ENCODE measurements at places on chromosomes 13 and 19.

GRCh38 chr19:2254064-2254872 is 1.9 kb downstream of the JSRP1 start:
- DNase-seq: peak; percentile 78

DNA sequence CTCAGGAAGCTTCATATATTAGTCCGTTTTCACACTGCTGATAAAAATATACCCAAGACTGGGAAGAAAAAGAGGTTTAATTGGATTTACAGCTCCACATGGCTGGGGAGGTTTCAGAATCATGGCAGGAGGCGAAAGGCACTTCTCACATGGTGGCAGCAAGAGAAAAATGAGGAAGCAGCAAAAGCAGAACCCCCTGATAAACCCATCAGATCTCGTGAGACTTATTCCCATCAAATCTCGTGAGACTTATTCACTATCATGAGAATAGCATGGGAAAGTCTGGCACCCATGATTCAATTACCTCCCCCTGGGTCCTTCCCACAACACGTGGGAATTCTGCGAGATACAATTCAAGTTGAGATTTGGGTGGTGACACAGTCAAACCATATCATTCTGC is 23.1 kb downstream of the FLT3 start:
- DNase-seq: no peak

DNA sequence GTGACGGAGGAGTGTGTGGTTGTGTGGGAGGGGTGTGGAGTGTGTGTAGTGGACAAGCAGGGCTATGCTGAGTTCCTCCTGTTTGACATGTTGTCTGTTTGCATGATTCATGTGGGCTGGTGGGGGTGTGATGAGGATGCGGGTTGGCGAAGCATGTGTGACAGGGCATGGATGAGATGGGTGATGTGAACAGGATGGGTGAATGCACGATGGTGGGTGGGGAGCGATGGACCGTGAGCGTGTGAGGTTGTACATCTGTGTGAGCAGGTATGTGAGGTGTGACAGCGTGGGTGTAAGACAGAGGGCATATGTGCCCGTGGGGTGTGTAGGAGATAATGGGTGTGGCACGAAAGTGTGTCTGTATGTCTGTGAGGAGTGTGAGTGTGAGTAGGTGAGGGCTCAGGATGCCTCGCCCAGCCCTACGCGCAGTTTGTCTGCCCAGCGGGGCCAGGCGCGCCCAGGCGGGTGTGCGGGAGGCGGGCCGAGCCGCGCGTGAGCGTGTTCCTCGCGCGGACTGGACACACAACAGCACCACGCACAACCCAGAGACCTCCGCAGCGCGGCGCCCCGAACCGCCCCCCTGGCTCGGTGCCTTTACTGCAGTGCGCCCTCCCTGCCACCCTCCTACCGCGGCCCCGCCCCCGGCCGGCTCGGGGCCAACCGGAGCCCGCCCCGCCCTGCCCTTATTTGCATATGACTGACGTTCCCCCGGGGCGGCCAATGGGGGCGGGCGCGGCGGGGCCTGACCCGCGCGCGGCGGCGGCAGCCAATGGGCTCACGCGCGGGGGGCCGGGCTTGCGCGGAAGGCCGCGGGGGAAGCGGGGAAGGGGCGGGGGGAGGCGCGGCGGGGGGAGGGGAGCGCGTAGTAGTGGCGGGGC is 14.4 kb downstream of the CIC start:
- peak; percentile 99 for DNase-seq

DNA sequence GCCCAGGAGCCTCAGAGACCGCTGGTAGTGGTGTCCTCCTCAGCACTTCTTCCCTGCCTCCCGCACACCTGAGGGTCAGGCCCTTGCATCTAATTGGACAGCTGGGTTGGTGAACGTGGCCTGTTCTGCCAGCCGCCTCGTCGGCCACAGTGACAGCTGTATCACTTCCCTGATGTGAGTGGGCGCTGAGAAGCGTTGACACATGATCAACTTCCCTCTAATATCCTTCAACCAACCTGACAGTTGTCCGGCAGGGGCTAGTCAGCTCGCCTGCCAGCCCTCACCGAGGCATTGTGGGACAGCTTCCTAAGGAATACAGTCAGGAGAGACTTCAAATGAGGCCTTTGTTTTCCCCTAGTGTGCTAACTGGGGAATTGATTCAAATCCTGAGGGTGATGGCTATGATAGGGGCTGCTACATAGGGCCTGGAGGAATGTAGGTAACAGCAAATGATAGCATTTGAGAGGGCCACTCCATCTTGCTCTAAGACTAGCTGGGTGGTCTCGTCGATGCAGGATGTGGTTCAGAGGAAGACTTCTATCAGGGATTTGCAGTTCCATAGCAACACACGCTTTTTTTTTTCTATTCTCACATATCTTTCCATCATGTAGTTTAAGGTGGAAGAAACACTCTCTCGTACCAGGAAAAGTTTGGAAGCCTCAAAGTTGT is 230.8 kb downstream of the TSHZ3 start:
- DNase-seq: no peak

- DNase-seq: no peak
These were observed 483.0 kb downstream of the DCT start for GRCh38 chr13:93996481-93996880.

- peak; percentile 87 for DNase-seq
These were observed at the start of gene SACS for GRCh38 chr13:23433171-23434153. Gene SACS, minus strand, starts transcription at chr13:23433702. Its CDS starts 22,463 bp downstream, at chr13:23411239.

DNA sequence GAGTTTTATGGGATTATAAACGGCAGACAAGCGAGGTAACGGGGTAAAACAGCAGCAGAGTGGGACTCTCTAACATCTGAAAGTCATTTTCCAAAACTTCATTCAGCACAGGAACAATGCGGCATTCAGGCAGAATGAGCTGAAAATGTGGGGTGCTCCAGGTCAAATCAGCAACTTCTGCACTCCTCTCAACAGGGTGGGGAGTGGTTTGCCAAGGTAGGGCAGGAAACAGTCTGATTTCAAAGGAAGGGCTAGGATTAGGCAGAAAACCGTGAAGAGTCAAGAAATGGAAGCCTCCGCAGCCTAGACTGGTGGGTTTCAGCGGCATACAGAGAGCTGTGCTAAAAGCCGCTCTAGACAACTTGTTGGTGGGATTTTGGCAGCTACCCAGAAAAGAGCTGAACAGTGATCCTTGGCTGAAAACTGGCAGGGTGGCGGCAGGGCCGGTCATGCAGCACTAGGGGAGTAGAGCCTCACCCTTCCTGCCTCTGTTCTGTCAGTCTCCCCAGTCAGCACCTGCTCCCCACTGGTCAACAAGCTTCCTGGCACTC is 154.2 kb upstream of the KLF12 start:
- DNase-seq: peak; percentile 47

DNA sequence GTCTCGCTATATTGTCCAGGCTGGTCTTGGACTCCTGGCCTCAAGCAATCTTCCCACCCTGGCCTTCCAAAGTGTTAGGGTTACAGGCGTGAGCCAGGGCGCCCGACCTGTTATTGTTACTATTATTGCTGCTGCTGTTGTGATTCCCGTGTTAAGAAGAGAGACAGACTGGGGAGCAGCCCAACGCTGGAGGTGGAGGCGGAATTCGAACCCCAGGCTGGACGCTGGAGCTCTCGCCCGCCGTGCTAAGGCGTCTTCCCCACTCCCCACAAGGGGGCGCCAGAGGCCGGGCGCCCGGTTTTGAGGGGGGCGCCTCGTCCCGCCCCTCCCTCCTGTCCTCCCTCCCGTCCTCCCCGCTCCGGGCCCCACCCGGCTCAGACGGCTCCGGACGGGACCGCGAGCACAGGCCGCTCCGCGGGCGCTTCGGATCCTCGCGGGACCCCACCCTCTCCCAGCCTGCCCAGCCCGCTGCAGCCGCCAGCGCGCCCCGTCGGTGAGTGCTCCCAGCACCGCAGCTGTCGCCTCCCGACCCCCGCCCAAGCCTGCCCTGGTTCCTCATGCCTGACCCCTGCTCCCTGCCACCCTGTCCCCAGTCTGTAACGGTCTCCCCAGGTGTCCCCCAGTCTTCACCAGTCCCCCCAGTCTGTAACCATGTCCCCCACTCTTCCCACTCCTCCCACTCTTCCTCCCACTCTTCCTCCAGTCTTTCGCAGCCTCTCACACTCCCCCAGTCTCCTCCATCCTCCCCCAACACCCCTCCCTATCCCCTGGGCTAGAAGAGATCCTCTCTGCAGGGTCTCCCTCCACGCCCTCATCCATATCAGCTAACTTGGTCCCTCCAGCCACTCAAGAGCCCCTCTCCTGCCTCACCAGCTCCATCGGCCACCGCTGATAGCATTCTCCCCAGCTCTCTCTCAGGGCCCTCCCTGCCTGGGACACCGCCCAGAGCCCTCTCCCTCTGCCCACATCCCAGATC is at the start of gene EHD2:
Gene EHD2, plus strand, starts transcription at position 377 of the 976 bp plus-strand sequence. CDS start 3,191 bp downstream, outside the sequence.
- peak; percentile 89 for DNase-seq

GRCh38 chr13:25927363-25927762 is 124.5 kb downstream of the SHISA2 start:
- no peak for DNase-seq

DNA sequence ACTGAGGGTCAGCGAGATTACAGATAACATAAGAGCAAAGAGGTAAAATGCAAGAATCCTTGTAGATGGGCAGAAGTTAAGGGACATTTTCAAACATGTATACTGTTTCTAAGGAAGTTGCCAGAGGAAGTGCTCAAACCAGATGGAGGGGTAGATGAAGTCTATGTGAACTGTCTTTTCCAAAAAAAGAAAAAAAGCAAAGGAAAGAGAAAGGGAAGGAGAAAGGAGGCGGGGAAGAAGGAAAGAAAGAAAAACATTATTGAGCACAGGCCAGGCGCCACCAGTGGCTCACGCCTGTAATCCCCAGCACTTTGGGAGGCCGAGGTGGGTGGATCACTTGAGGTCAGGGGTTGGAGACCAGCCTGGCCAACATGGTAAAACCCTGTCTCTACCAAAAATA is 5.3 kb downstream of the DMAC2 start:
- no peak for DNase-seq

- no peak for DNase-seq
These were observed 7.6 kb downstream of the CEBPG start for GRCh38 chr19:33381101-33381500.

DNA sequence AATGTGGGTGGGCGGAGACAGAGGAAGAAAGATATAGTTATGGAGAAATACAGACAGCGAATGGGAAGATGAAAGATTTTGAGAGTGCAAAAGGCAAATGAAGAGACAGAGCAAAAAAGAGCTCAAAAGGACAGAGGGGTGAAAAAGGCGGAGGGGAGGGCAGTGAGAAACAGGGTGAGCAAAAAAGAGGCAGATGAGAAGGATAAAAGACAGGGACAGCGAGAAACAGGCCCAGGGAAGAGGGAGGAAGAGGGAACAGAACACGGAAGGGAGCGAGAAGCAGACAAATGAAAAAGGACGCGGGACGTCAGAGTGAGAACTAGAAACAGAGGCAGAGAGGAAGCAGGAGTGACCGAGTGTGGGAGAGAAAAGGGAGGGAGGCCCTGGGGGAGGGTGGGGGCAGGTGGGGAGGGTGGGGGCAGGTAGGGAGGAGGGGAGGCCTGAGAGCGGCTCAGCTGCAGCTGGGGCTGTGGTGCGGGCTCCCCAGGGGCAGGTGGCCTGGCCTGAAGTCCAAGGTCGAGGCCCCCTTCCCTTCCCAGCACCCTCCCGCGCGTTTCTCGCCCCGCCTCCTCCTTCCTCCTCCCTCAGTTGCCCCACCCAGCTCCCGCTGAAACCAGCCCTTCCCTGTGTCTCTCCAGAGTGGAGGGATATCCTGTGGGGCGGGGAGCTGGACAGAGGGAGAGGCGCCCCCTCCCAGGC is 2.9 kb downstream of the KLK1 start:
- DNase-seq: no peak

GRCh38 chr13:27006519-27007161 is 165.0 kb downstream of the USP12 start:
- DNase-seq: peak; percentile 61

DNA sequence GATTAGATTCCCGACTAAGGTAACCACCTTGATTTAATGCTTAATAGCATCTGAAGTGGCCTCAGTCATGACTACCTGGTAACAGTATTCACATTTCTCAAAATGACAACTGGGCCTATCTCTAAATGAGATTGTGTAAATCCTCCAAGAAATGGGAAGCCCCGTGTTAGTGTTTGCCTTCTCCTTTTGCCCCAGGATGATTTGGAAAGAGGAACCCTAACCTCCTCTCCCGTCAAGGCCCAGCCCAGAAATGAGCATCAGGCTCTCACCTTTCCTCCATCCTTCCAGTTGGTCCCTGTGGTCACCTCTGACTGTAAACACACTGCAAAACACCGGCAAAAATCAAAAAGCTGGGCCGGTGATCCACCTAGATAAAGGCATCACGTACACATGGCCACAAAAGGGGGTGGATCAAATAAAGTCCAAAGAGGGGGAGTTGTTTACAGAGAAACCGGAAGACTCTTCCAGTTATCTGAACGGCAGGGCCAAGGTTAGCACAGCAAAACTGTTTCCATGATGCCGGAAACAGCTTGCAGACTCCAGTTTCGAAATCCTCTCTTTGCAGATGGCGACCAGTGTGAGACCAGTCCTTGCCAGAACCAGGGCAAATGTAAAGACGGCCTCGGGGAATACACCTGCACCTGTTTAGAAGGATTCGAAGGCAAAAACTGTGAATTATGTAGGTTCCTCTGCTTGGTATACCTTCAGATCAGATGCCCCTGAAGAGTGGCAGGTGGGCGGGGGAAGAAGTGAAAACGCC is 16.4 kb downstream of the F10 start:
- no peak for DNase-seq

GRCh38 chr19:42154471-42155323 is 22.5 kb upstream of the POU2F2 start:
- no peak for DNase-seq

DNA sequence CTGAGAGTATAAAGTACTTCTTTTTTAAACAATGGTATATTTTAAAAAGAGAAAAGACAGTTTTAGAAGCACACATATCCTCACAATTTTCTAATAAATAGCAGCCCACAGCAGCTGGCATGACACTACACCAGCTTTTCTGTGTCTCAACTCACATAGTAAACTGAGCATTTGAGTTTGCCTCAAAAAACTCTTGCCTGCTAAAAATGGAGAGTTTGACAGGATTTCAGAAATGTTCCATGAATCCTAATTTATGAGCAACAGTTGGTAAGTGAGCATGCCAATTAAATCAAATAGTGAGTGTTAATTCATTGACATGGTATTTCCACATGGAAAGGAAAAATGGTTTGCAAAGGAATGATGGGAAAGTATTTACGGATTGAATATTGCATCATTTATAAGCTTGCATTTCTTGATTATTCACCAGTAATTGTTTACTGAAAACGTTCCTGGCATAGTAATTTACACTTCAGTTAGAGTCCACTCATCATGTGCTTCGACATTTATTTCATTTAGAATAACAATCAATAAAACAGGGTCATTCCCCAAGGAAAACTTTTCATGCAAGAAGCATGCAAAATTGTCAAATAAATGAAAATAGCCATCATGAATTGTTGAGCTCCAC is 323.0 kb downstream of the EFNB2 start:
- DNase-seq: no peak

DNA sequence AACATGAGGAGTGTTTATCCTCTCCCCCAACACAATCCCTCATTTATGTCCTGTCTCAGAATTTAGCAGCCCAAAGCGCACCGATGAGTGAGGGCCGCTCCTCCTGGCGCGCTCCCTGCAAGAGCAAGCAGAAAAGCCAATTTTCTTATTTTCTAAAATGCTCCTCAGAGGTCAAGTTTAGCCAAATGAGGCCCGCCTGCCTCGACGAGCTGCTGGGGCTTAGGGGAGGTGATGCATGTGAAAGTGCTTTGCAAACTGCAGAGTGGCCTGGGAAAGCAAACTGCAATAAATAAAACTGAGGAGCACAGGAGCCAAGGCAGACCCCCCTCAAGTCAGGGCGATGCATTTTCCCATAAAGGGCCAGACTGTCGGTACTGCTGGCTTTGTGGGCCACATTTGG is 29.0 kb downstream of the CAPS start:
- DNase-seq: no peak

GRCh38 chr19:3881272-3882040 is 971 bp downstream of the ATCAY start:
- DNase-seq: no peak

- DNase-seq: peak; percentile 96
These were observed 564.1 kb downstream of the PCDH9 start for GRCh38 chr13:66665991-66666390.

GRCh38 chr13:50403311-50403710 is 388.1 kb downstream of the KCNRG start:
- DNase-seq: no peak

Measured in astrocyte of the hippocampus (primary cell).